GM23338 (cell line): ENCODE measurements at places on chromosomes 2 and 18. TPM values are rescaled to one million over a fixed set of nuclear protein-coding genes. Genes with fewer than 3 reads are reported as not detected.

DNA sequence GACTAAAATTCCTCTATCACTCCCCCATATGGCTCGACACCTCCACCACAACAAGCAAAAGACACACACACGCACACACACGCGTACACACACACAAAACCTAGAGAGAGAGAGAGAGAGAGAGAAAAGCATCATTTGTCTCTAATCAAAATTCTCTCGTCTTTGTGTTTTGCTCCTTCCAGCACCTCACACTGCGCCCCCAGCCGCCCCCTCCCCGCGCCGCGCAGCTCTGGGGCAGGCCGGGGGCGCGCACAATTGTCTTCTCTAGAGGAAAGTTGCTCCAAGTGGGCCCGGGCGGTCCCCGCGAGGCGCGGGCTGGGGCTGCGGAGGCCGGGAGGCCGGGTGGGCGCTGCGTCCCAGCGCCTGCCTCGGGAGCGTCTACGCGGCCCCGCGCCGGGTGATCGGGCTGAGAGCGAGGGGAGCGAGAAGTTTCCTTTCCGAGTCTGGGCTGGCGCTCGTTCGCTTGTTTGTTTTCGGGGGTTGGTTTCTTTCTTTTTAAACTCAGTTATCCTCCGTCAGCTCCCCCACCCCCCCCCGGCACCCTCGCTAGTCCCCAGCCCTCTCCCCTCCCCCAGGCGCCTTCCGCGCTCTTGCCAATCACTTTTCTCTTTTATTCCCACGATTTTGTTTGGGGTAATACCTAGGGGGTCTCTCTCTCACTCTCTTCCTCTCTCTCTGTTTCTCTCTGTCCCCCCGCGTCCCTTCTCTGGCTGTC, 4.1 kb downstream of the ZEB2 start:
- DNase-seq = peak; percentile 75

DNA sequence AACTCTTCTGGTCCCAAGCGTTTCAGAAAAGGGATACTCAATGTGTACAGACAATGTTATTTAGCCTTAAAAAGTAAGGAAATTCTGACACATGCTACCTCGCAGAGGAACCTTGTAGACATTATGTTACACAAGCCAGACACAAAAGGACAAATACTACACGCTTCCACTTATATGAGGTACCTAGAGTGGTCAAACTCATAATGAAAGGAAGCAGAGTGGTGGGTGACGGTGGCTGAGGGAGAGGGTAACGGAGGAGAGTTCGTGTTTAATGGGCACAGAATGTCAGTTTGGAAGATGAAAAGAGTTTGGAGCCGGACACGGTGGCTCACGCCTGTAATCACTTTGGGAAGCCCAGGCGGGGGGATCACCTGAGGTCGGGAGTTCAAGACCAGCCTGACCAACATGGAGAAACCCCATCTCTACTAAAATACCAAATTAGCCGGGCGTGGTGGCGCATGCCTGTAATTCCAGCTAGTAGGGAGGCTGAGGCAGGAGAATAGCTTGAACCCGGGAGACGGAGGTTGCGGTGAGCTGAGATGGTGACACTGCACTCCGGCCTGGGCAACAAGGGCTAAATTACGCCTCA, 1.4 kb downstream of the MCM6 start:
- no peak for DNase-seq

Gene ZNF521
- total RNA-seq = 9.2 and 10.4 TPM in 2 replicates

Gene LYPD6
- 10.9 and 12.4 TPM in 2 replicates for total RNA-seq

- DNase-seq = no peak
Observed at GRCh38 chr2:38108907-38109731, 33.2 kb upstream of the CYP1B1 start.

- DNase-seq = peak; percentile 77
Observed at GRCh38 chr2:24926602-24927252, 6.7 kb upstream of the ADCY3 start.

Gene ASB18
- total RNA-seq = not detected in 2 replicates

Gene RTP5
- 0.50 TPM in 1 of 2 replicates, not detected in the other for total RNA-seq

DNA sequence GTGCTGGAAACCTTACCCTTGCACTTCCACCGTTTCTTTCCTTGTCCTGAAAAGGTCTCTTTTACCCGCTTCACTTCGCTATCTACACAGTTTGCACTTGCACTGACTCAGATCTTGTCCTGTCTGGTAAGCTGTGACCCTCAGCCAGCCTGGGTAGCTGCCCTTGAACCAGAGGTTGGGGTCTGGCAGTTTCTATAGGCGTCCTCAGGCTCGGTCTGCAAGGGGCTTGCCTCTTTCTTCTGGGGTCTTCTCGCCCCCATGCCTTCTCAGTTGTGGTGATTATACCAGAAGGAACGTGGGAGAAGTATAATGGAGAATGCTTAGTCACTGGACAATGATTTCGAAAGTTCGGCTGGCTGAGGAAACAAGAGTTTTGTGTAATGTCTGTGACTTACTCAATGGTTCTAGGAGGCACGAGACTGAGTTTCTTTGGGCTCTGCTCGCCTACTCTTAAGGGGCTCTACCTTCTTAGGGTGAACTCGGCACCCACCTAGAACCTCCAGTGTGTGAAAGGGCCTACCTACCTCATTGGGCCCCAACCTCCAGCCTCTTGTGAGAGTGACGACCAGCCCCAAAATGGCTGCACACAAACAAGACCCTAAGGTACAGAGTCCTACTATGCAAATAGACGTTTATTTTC, 6.9 kb upstream of the STAT1 start:
- no peak for DNase-seq

- no peak for DNase-seq
Observed at GRCh38 chr2:218073185-218073584, 4.1 kb downstream of the RUFY4 start.
